ENCODE measurements at places on chromosomes 3 and 15. TPM values are rescaled to one million over a fixed set of nuclear protein-coding genes. Genes with fewer than 3 reads are reported as not detected.
A peak's percentile ranks its signal among the peaks of the same experiment; 100 is the strongest.

Gene C3orf70
- 42.8 TPM for total RNA-seq

Gene FOXB1
- not detected for total RNA-seq

Gene ITIH1
- not detected for total RNA-seq

Gene RBP2
- total RNA-seq = not detected

Gene ERC2
- total RNA-seq = 1.7 TPM

Gene SLITRK3
- total RNA-seq = 29.3 TPM

Gene SKOR1
- total RNA-seq = 0.99 TPM

Gene MASP1
- 3.5 TPM for total RNA-seq

Gene CHRM5
- not detected for total RNA-seq

Gene SPSB4
- 5.4 TPM for total RNA-seq

Gene PRSS50
- total RNA-seq = 0.42 TPM

Gene MORC1
- not detected for total RNA-seq

Gene ACP3
- 2.1 TPM for total RNA-seq

Gene NUP210
- 2.5 TPM for total RNA-seq

Gene NR2E3
- total RNA-seq = not detected

Gene ZMYND10
- total RNA-seq = 0.52 TPM

Gene NR1I2
- total RNA-seq = not detected

Gene CAND2
- total RNA-seq = 13.7 TPM

Gene ELL3
- 3.2 TPM for total RNA-seq

- DNase-seq = no peak
- H3K4me3 ChIP-seq = no peak overlapping the region
- H3K27ac ChIP-seq = no peak overlapping the region
- H3K27me3 ChIP-seq = no peaks in the 10 kb centered on the region
- peaks cover 13% of the 10 kb centered on the region for H3K4me1 ChIP-seq
These were observed 46.9 kb upstream of the SEMA6D start for GRCh38 chr15:47670365-47670764.

DNA sequence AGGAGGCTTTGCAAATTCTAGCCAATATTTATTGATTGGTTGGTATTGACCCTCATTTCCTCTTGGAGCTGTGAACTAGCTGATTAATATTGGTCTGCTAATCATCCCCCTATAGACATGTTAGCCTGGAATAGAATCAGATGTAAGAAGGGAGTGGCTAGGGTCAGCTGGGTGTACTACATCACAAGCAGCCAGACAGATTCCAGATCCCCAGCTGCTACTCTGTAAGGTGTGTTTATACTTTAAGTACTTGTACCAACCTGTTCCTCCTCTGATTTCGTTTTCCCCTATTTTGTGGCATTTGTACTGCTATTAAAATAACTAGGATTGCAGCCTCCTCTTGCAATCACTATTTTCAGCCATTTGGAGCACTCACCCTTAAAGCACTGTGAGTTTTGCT, 49.9 kb downstream of the PARP15 start:
- H3K4me3 ChIP-seq = no peak overlapping the region
- no peak for DNase-seq
- no peak overlapping the region for H3K27ac ChIP-seq
- H3K27me3 ChIP-seq = no peaks in the 10 kb centered on the region

DNA sequence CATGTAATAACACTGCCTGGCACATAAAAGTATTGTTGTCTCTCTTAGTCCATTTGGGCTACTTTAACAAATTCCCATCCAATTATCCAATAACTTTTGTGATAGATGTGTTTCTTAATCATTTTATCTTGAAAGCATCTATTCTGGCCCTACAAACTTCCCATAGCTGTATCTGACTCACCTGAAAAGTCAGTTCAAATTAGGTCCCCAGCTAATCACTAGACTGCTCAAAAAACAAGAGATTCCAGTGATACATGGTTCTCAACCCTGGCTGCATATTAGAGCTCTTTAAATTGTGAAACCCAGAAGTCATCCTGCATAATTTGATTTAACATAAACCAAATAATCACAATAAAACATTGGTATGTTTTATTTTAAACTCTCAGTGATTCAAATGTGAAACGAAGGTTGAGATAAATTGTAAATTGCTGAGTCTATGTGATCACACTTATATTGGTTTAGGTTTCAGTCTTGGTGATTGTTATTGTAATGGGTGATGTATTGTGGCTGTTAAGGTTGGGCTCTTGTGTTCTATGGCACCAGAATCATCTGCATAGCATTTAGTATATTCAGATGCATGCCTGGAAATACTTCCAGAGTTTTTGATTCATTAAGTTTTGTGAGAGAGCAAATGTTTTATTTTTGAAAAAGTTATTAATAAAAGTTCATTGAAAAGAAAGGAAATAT, 268.9 kb upstream of the KCNMB2 start:
- H3K27me3 ChIP-seq = no peaks in the 10 kb centered on the region
- DNase-seq = no peak
- H3K36me3 ChIP-seq = no peaks in the 10 kb centered on the region
- no peak overlapping the region for H3K27ac ChIP-seq
- no peaks in the 10 kb centered on the region for H3K4me1 ChIP-seq

- no peak overlapping the region for H3K4me3 ChIP-seq
- H3K36me3 ChIP-seq = no peaks in the 10 kb centered on the region
- DNase-seq = no peak
These were observed 435.6 kb upstream of the ATP10A start for GRCh38 chr15:26298659-26299170.

- peak overlapping the region; percentile 90 for H3K4me3 ChIP-seq
- no peak for DNase-seq
- H3K4me1 ChIP-seq = peaks cover 34% of the 10 kb centered on the region
These were observed 612 bp downstream of the APPL1 start for GRCh38 chr3:57227930-57228751.

- H3K27me3 ChIP-seq = no peaks in the 10 kb centered on the region
- H3K4me3 ChIP-seq = no peak overlapping the region
- no peak overlapping the region for H3K27ac ChIP-seq
- H3K36me3 ChIP-seq = no peaks in the 10 kb centered on the region
- no peak for DNase-seq
These were observed 263.6 kb upstream of the AZI2 start for GRCh38 chr3:28612232-28612631.

DNA sequence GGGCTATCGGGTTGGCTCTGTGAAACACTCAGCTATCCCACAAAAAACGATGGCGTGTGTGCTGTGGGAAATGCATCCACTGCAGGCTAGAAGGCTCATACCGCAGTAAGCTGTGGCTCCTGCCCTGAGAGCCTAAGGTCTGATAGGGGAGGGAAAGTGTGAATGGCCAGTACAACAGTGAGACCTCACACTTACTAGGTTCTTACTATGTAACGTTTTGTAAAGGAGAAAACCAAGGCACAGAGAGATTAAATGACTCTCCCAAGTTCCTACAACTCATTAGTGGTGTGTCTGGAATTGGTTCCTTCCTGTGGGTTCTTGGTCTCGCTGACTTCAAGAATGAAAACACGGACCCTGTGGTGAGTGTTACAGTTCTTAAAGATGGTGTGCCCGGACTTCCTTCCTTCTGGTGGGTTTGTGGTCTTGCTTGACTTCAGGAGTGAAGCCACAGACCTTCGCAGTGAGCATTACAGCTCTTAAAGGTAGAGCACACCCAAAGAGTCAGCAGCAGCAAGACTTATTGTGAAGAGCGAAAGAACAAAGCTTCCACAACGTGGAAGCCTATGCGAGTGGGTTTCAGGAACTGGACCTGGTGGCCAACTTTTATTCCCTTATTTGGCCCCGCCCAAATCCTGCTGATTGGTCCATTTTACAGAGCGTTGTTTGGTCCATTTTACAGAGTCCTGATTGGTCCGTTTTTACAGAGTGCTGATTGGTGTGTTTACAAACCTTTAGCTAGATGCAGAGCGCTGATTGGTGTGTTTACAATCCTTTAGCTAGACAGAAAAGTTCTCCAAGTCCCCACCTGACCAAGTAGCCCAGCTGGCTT, 161.7 kb downstream of the POLR2M start:
- H3K4me3 ChIP-seq = no peak overlapping the region
- DNase-seq = peak; percentile 72
- H3K27me3 ChIP-seq = no peaks in the 10 kb centered on the region
- no peaks in the 10 kb centered on the region for H3K36me3 ChIP-seq
- no peaks in the 10 kb centered on the region for H3K4me1 ChIP-seq
- H3K27ac ChIP-seq = no peak overlapping the region

- peaks cover 18% of the 10 kb centered on the region for H3K4me1 ChIP-seq
- H3K36me3 ChIP-seq = no peaks in the 10 kb centered on the region
- H3K27ac ChIP-seq = peak overlapping the region; percentile 89
- H3K4me3 ChIP-seq = peak overlapping the region; percentile 83
- H3K27me3 ChIP-seq = no peaks in the 10 kb centered on the region
These were observed 1.6 kb downstream of the SHF start for GRCh38 chr15:45185903-45186770.

DNA sequence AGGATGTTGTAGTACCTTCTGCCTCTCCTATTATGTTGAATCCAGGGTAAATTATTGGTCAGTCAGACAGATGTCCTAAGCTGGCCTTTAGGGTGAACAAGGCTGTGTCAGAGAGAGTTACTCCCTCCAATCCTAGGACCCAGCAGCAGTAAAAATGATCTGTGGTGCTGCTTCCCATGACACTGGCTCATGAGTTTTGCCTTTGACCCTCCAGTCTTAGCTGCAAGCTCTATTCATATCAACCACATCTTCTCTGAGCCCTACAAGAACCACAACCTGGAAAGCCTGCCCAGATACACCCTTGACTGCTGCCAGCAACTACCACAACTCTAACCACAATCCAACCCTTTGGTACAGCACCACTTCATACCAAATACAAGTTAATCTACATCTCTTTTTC, 27.2 kb upstream of the PHLDB2 start:
- H3K4me1 ChIP-seq = no peaks in the 10 kb centered on the region
- peak; percentile 66 for DNase-seq
- H3K4me3 ChIP-seq = no peak overlapping the region
- no peak overlapping the region for H3K27ac ChIP-seq

DNA sequence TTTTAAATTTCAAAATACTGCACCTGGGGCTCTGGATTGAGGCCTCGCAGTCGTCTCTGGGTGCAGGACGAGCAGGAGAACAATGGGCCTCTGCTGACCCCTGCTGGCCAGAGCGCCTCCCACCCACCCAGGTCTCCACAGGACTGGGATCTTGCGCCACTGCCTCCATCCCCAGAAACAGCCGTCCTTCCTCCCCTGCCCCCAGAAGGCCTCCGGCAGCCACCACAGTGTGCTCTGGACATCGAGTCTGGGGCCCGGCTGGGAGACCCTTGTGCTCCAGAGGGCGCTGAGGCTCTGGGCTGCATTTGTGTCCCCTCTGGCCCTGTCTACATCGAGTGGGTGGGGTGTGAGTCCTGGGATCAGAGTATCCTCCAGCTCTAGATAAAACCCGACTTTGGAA, 6.7 kb upstream of the ACSBG1 start:
- no peak overlapping the region for H3K27ac ChIP-seq
- peak; percentile 96 for DNase-seq
- H3K4me1 ChIP-seq = peaks cover 6% of the 10 kb centered on the region
- no peaks in the 10 kb centered on the region for H3K36me3 ChIP-seq

- peak overlapping the region; percentile 78 for H3K27ac ChIP-seq
- H3K36me3 ChIP-seq = no peaks in the 10 kb centered on the region
- peaks cover 20% of the 10 kb centered on the region for H3K4me1 ChIP-seq
- H3K4me3 ChIP-seq = no peak overlapping the region
- DNase-seq = no peak
These were observed 112.0 kb upstream of the MCTP2 start for GRCh38 chr15:94119298-94119811.

DNA sequence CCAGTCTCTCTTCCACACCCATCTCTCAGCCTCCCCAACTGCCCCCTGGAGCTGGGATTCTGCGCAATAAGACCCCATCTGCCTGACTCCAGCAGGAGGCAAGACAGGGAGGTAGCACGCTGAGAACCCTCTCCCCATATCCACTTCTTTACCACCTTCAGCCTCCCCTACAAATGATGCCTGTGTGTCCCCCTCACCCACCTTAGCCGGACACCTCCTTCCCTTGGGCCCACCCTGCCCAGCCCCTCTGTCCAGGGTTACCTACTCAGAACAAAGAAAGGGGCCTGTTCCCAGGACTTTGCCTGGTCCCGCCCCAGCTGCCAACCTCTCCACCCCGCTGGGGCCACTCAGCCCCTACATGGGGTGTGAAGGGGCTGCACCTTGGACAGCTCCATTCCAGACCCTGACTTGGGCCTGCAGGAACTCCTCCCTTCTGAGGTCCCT, 40.8 kb upstream of the ATP2B2 start:
- peaks cover 33% of the 10 kb centered on the region for H3K27me3 ChIP-seq
- no peak overlapping the region for H3K4me3 ChIP-seq
- H3K4me1 ChIP-seq = peaks cover 2% of the 10 kb centered on the region
- no peaks in the 10 kb centered on the region for H3K36me3 ChIP-seq

GRCh38 chr3:46677411-46677726, 16.1 kb downstream of the ALS2CL start:
- no peak overlapping the region for H3K4me3 ChIP-seq
- H3K27me3 ChIP-seq = no peaks in the 10 kb centered on the region
- H3K4me1 ChIP-seq = no peaks in the 10 kb centered on the region

DNA sequence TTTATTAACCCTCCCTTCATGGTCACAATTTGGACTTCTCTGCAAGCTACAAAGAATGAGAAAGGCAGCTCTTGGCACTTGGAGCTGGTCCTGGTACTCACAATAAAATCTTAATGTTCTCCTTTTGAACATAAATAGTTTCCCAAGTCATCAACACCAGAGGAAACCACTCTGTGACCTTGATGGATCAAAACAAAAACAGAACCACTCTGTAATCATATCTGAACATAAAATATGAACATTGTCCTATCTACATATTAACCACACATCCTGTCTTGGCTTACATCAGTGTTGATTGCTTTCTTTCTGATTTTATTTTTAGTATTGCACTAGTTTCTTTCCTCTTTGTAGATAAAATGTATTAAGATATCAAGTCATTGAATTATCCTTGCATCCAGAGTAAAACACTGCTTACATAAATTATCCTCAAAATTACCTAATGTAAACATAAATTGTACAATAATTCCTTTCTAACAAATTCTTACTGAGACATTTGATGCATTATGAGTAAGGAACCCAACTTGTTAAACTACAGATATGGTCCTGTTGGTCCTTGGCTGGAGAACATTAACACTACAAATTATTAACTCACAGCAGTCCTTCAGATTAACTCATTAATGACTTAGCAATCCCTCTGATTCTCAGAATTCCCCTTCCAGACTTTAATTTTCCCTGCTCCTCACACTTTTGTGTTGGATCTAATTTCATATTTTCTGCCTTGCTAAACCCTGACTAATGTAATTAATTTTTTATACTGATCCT, 860.5 kb downstream of the DIPK2A start:
- H3K36me3 ChIP-seq = no peaks in the 10 kb centered on the region
- H3K27ac ChIP-seq = no peak overlapping the region
- H3K4me1 ChIP-seq = no peaks in the 10 kb centered on the region
- DNase-seq = no peak
- H3K27me3 ChIP-seq = no peaks in the 10 kb centered on the region

GRCh38 chr15:89496155-89497098, at the start of gene RHCG:
Gene RHCG, minus strand, starts transcription at chr15:89496583. Its CDS starts 39 bp downstream, at chr15:89496544.
- peaks cover 3% of the 10 kb centered on the region for H3K4me1 ChIP-seq
- peaks cover 22% of the 10 kb centered on the region for H3K27me3 ChIP-seq
- H3K4me3 ChIP-seq = peak within 1 kb of the TSS; percentile 50
- no peak for DNase-seq

- no peaks in the 10 kb centered on the region for H3K27me3 ChIP-seq
- peaks cover 7% of the 10 kb centered on the region for H3K36me3 ChIP-seq
- no peak for DNase-seq
These were observed 44.5 kb downstream of the OXNAD1 start for GRCh38 chr3:16309558-16309957.

All from esophagus muscularis mucosa (tissue), 4 donors.